ENCODE measurements at places on chromosomes 2 and 18.

GRCh38 chr18:62566199-62566598 lies 43.4 kb downstream of the ZCCHC2 start:
- no peak for DNase-seq

GRCh38 chr2:145799595-145800108 lies 1279.7 kb upstream of the ZEB2 start:
- DNase-seq = no peak

- no peak for DNase-seq
These were observed 52.6 kb downstream of the SH2D6 start for GRCh38 chr2:85470850-85471800.

GRCh38 chr2:237486819-237487448 lies at the start of gene MLPH:
TSS of gene MLPH (plus strand) at chr2:237487251. CDS start at chr2:237493427, 6,176 bp downstream.
- no peak for DNase-seq

GRCh38 chr2:119259296-119259860 lies 35.7 kb downstream of the STEAP3 start:
- DNase-seq = no peak
